Activated gamma-delta T cell treated with Interleukin-2 at 50 U/mL for 16 hours (primary cell): ENCODE measurements at places on chromosomes 7 and 10.

GRCh38 chr10:70551971-70552422 is 50.5 kb downstream of the PRF1 start:
- DNase-seq = no peak

DNA sequence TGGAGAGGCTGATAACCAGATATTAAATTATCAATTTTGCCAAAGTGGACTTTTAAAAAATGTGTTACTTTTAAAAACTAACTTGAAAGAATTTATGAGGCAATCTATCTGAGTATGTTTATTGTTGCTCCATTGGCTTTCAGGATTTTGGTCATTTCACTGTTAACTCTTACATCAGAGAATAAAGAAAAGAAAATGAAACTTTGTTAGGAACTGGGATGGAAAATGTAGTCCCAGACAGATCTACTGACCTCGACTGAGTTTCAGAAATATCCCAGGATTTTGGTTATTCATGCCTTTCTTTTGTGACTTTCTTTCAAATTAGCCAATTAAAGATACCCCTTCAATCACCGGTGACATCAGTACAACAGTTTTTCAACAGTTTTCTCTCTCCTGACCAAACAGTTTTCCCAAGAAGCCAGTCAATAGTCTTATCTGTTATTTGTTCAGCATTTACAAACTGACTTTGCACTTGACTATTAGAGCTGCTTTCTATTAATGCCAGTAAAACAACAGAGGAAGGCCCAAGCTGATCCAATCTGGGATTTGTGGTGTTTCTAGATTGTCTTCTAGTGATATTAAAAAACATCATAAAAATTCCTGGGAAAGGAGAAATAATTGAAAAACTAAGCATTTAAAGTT is 35.8 kb downstream of the NRBF2 start:
- no peak for DNase-seq

GRCh38 chr7:39085590-39086049 is 107.9 kb downstream of the POU6F2 start:
- DNase-seq = no peak

- no peak for DNase-seq
Observed at GRCh38 chr7:124800386-124800785, 34.8 kb upstream of the GPR37 start.

- no peak for DNase-seq
Observed at GRCh38 chr7:106344211-106344610, 59.4 kb upstream of the NAMPT start.

- DNase-seq = no peak
Observed at GRCh38 chr10:47042780-47043750, 131.8 kb downstream of the PTPN20 start.

DNA sequence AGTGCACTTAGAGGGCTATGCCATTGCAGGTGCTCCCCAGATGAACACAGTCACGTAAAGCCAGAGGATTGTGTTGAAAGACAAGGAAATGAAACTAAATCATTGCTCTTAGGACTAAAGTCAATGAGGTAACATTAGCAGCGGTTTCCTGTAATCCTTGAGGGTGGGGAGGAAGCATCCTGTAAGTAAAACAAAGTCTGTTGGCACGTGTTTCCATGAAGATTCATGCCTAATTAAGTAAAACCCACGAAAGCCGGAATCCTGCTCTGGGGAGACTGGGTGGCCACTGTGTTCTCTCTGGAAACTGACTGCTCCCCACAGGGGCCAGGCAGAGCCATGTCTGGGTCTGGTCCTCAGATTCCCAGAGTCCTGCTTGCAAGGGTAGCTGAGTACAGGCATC is 18.3 kb downstream of the STEAP1B start:
- DNase-seq = no peak

DNA sequence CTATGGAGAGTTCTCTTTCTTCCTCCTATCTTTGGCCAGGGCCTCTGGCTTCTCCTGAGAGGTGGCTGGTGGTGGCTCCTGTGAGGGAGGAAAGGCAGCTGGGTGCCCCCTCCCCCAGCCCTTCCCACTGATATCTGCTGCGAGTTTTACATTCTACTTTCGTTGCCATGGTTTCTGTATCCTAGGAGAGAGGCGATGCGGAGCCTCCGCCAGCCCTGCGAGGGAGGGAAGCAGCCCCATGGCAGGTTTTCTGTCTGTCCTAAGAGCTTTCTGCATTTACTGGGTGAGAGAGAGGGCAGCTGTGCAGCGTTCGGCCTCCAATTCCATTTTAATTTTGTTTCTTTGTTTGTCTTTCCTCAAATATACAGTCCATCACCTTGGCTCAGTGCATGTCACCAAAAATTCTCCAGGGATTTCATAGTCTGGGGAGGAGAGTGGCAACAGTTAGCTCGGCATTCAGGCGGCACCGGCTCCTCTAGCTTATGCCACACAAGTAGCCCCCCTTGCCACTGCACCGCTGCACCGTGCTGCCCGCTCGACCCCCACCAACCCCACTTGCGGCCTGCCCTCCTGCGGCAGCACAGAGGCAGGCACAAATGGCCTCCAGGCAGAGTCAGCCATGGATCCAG is 20.4 kb downstream of the DNAJB12 start:
- no peak for DNase-seq

DNA sequence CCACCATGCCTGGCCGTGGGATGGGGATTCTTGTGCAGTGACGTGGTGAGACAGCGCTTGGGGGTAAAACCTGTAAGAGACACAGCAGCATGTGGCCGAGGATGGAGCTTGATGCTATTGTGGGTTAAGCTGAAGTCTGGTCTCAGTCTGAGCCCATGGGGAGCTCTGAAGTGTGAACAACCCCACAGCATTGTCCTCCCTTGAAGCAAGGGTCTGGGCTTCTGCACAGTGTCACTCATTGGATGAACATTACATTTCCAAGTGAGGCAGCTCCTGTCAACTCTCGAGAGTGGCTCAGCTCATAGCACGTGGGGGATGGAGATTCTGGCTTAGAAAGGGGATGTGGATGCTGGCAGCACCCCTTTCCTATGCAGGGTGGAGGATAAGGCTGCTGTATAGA is 32.2 kb upstream of the ZNF438 start:
- no peak for DNase-seq
